ENCODE measurements at places on chromosomes 1 and 21.

DNA sequence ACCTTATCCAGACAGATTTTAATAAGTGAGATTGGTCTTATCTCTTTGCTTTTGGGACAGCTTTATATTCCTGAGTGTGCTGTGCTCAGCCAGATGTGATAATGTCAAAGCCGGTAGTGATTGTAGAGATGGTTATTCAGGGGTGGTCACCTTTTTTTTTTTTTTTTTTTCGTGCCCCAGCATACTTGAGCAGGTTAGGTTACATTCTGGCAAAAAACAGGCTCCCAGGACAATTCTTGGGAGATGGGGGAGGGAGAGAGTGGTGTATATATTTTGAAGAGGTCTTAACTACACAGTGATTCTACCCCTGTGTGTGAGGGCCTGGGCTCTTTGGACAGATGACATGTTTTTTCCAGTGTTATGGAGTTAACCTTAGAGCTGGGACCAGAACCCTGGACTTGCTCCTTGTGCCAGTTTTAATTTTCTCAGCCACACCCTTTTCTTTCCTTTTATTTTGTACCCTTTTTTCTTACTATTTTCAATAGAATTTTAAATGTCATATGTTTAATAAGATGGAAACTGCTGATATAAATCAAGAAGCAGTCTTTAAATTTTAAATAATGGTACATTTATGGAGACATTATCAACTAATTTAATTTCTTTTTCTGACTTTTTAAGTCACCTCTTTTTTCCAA lies 88.4 kb downstream of the DYRK1A start:
- no peak for DNase-seq

GRCh38 chr1:114082304-114082630 lies 71.4 kb downstream of the SYT6 start:
- DNase-seq, result no peak

- peak; percentile 47 for DNase-seq
Measured at GRCh38 chr21:42593007-42593814, 60.2 kb upstream of the PDE9A start.

DNA sequence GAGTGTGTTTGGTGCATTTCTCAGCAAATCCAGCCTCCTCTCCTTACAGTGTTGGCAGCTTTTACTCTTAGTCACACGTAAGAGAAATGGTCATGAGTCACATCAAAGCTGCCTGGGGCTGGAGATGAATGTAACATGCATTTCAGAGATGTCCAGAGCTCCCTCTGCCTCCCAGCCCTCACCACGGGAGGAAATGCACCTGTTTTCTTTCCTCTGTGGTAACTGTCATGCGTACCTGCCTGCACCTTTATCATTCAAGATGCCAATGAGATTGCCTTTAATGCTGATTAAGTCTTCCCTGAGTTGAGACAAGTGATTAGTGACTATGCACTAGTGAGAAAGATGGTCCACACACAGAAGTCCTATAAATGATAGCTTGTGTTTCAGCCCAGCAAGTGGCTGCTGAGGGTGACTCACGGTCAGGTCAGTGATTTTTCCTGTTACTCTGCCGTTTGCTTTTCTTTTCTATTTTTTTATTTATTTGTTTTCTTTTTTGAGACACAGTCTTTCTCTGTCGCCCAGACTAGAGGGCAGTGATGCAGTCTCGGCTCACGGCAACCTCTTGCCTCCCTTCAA lies 277.3 kb upstream of the FMN2 start:
- DNase-seq, result no peak

DNA sequence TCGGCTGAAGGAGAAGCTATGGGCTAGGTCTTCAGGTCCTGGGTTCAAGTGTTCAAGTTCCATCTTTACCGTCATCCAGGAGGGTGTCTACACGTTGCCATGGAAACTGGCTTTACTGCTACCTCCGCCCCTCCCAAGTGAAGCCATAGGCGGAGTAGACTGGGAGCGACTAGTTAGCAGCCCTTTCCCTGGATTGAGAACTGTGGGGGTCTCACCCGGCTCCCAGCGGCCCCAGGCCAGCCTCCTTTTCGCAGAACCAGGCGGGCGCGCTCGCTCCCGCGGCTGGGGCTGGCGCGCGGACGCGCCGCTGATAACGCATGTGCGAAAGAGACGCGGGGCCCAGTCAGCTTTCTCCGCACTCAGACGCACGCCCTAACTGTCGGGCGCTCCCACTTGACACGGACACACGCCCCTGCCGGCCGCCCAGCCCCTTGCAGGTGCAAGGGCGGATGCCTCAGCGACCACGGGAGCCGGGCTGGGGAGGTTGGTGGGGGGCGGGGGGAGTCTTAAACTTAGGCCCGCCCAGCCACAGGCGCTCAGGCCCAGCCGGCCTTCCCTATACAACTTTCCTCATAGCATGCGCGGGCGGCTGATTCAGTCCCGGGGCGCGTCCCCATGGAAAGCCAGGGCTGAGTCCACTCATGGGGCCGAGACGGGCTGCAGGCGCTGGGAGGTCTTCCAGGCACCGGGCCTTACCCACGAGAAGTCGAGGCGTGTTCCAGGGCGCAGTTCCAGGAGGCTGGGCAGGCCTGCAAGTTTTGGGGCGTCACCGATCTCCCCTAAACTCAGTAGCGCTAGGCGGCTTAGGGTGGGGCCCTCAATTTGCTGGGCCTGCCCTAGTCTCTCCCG lies 7.4 kb downstream of the EFNA4 start:
- DNase-seq, result peak; percentile 77

- no peak for DNase-seq
Measured at GRCh38 chr1:86064899-86065298, 91.7 kb downstream of the COL24A1 start.

- no peak for DNase-seq
Measured at GRCh38 chr1:169495046-169495775, 9.5 kb upstream of the SLC19A2 start.

DNA sequence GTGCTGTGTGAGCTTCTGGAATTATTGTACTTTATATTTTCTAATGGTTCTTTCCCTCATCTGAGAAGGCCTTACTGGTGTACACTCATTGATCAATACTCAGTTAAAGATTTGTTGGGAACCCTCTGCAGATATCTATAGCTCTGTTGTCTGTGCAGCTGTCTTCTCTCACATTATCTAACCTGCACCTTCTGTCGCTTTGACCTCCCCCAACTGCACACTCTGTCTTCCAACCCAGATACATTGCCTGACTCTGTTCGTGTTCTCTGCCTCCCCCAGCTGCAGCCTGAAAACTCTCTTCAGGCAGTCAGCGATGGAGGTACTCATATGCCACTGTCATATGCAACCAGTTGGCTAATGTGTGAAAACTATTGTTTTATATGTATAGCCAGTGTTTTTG lies 334.3 kb downstream of the NCAM2 start:
- no peak for DNase-seq

- DNase-seq, result no peak
Measured at GRCh38 chr1:112322983-112323678, 72.9 kb upstream of the CTTNBP2NL start.

DNA sequence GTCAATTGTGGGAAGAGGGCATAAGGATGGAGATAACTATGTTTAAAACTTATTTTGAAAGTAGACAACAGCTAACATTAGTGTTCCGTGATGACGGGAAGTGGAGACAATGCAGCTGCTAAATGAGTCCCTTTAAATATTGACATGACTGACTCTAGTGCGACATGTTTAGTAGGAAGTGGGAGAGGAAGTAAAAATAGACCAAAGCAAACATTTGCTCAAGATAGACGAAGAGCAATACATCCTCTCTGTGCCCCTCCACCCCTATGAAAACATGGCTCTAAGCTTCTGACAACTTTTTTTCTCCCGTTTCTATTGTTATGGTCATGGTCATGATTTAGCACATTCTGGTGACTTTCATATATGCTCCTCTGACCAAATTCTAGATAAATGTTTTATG lies 60.0 kb upstream of the HMCN1 start:
- peak; percentile 19 for DNase-seq

GRCh38 chr1:87089823-87090222 lies 175.4 kb downstream of the HS2ST1 start:
- DNase-seq, result no peak

DNA sequence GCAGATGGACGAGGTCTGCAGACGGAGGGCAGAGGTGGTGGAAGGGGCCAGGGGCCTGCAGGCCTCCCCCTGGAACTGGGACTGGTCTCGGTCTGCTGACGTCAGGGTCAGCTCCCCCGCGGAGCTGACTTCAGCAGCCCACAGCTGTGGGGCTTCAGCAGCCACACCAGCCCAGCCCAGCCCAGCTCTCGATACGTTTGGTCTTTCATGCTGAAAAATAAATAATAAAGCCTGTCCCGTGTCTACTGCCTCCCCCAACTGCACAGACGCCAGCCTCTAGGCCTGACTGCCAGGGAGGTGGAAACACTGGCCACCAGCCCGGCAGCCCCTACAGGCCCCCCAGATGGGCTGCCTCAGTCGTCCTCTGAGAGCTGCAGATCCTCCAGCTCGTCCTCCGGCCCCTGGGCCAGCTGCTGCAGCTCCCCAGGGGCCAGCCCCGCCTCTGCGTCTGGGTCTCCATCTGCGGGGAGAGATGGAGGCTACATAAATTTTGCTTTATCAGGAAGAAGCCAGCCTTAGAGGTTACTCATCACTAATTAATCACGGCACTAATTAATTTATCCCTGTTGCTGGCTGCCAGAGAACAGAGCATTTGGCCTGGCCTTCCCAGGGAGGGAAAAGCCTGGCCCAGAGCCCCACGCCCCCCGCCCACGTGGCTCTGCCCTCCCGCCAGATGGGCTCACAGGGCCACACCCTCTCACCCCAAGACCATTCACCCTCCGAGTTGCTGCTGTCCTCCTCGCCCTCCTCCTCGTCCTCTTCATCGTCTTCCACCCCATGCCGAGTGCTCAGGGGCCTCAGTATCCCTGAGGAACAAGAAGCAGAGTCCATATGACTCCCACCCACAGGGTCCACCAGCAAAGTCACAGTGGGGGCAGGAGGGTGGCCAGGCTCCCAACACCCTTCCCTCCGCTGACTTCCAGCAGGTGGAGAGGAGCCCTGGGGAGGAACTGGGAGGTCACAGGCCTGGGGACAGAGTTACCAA lies 14.4 kb downstream of the NOC2L start:
- DNase-seq, result no peak

DNA sequence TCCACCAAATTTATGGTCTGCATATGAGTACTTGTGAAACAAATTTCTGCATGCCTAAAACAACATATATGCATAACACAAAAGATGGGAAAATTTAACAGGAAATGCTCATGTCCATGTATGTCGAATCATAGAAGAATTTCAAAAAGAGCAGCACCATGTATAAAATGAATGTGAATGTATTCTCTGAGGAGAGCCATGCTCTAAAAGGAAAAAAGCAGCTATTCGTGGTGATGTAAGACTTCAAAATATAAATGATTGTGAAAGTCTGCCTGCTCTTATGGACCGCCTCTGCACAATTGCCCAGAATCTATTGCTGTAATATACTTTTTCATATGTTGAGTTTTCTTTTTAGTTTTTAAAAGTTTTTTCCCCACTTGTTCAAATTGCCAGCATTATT lies 66.8 kb downstream of the EPB41 start:
- no peak for DNase-seq

GRCh38 chr1:201011616-201012015 lies 11.9 kb downstream of the KIF21B start:
- DNase-seq, result no peak

DNA sequence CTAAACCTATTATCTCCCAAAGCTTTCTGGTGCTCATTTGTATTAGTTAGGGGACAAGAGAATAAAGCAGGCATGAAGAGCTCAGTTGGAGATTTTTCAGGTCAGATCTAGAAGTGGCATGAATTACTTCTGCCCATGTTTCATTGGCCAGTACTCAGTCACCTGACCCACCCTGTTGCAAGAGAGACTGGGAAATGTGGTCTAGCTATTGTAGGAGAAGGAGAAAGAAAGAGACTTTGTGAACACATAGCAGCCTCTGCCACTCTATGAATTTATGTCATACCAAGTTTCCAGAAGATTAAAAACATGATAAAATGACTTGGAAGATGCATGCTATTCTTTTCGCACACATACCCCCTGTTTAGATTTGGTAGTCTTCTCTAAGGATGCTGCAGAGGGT lies 302.3 kb upstream of the RUNX1 start:
- DNase-seq, result no peak

DNA sequence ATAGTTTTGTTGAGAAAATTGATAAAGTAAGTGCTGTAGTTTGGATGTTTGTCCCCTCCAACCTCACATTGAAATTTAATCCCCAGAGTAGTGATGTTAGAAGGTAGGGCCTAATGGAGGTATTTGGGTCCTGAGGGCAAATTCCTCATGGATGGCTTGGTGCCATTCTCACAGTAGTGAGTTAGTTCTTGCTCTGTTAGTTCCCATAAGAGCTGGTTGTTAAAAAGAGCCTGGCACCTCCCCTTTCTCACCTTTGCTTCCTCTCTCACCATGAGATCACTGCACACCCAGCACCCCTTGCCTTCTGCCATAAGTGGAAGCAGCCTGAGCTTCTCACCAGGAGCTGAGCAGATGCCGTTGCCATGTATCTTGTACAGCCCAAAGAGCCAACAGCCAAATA lies 354.8 kb upstream of the NFIA start:
- no peak for DNase-seq

DNA sequence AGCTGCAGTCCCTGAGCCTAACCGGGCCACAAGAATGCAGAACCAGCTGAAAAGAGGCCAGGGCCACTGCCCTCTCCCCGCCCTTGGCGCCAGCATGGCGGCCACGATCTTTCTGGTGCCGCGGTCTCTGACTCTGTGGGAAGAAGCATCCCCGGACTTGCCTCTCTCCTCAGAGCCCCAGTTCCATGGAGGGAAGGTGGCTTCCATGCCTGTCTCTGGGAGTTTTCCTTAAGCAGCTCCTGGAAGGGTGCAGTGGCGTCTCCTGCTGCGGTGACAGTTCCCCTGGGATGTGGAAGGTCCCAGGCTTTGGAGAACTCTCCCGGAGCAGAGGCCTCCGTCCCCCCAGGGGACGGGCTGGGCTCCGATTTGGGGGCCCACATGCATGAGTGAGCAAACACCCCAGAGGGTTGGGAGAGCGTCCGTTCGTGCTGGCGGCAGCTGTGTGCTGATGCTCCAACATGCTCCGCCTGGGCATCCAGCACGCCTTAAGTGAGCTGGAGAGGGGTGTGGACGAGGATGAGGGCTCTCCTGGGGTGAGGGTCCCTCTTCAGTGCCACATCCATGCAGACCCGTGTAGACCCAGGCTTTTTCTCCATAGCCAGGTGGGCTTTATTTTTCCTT lies 109.8 kb upstream of the COL6A1 start:
- DNase-seq, result no peak

DNA sequence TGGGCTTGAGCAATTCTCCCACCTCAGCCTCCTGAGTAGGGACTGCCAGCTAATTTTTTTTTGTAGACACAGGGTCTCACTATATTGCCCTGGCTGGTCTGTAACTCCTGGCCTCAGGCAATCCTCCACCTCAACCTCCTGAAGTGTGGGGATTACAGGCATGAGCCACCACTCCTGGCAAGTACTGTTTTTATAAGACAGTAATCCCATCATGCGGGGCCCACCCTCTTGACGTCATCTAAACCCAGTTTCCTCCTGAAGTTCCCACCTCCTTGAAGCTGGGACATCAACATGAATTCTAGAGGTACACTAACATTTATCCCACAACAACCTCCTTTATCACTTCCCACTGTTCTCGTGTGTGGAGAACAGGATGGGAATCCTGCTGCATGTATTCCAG lies 104.7 kb downstream of the SPATA46 start:
- no peak for DNase-seq

DNA sequence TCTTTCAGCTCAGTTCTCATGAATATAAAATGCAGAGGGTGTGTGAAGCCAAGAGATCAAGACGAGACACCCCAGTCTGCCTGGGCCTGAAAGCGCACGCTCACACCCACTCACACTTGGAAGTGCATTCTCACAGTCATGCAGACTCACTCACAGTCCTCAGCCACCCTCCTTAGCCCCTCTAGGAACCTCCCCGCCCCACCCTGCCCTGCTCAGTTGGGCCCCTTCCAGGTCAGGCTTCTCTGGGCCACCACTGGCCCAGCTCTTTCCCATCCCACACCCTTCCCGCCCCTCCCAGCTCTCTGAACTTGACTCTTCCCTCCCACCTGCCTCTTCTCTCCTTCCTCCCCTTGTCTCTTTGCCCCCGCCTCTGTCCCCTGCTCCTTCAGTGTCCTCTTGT lies 93.8 kb downstream of the EPHB2 start:
- DNase-seq, result no peak
